SJCRH30 (cell line): ENCODE measurements at places on chromosomes 13 and 19. TPM values are rescaled to one million over a fixed set of nuclear protein-coding genes. Genes with fewer than 3 reads are reported as not detected.

Gene KLK15
- total RNA-seq: not detected in 2 replicates

Gene GJA3
- not detected in 2 replicates for total RNA-seq

Gene AMER2
- total RNA-seq: not detected in 2 replicates

Gene TEX26
- total RNA-seq: not detected in 2 replicates

Gene KLK12
- not detected in 2 replicates for total RNA-seq

Gene BCL3
- total RNA-seq: 7.3 and 10.0 TPM in 2 replicates

Gene FFAR2
- not detected in 2 replicates for total RNA-seq

Gene MEDAG
- 52.1 and 56.1 TPM in 2 replicates for total RNA-seq

Gene APBA3
- 15.0 and 15.2 TPM in 2 replicates for total RNA-seq

- DNase-seq: no peak
These were observed 42.1 kb downstream of the ZNF146 start for GRCh38 chr19:36256853-36257519.

GRCh38 chr19:13160557-13160956 lies 10.3 kb downstream of the IER2 start:
- DNase-seq: no peak

DNA sequence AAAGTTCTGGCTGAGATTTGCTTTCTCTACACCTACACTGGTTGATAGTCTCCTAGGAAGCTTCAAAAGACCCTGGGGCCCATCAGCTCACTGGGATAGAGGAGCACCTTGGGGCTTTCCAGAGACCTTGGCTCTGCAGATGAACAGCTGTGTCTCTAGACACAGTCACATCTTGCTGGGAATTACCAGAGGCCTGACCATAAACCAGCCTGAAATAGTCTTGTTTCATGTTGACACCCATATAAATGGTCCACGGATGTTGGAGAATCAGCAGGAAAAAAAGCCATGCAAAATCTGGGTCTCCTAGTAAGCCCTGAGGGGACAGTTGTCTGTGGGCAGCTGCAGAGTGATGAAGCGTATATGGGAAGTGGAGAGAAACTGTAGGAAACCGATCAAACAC lies 207.6 kb downstream of the DNAJC15 start:
- peak; percentile 76 for DNase-seq

DNA sequence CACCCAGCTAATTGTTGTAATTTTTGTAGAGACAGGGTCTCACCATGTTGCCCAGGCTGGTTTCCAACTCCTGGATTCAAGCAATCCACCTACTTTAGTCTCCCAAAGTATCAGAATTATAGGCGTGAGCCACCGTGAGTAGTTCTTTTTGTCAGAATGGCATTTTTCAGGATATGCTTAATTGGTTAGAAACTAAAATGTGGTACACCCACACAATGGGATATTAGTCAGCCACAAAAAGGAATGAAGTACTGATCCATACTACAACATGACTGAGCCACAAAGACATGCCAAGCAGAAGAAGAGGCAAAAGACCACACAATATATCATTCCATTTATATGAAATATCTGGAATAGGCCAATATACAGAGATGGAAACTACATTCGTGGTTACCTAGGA lies 41.7 kb upstream of the MAP3K10 start:
- no peak for DNase-seq

GRCh38 chr13:51843529-51843928 lies 1.4 kb downstream of the TMEM272 start:
- no peak for DNase-seq

DNA sequence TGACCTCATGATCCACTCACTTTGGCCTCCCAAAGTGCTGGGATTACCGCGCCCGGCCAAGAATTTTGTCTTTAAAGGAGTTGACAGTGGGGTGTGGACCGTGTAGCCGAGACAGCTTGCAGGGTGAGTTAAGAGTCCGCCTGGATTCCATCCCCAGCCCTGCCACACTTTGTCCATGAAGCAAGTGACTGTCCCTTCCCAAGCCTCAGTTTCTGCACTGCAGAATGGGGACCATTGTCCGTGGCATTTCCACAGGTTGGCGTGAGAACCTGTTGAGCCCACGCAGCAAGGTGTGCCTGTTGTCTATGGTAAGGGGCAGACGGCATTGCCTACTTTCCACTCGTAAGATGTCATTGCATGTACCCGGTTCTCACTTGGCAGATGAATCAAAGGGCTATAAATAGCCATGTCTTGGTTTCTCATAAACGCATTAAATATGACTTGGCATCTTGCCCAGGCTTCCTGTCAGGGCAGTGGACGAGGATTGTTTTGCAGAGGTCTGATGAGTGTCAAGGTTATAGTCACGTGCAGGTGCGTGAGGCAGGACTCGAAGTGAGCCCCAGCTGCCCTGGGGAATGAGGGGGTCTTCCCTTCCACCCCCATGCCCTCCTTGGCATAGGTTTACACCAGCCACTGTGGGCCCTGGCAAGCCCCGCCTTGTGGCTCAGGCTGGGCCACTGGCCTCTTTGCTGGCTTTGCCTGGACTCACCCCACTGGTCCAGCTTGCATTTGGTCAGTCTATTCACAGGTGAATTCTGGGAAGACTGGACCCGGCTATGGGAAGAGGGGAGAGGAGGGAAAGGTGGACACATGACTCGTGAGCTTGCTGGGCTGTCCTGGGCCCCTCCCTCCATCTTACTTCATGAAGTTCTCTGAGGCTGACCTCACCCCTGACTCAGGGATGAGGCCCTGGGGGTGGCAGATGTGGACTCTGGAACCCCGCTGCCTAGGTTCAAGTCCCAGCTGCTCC lies 14.6 kb downstream of the FAM187B start:
- peak; percentile 62 for DNase-seq

DNA sequence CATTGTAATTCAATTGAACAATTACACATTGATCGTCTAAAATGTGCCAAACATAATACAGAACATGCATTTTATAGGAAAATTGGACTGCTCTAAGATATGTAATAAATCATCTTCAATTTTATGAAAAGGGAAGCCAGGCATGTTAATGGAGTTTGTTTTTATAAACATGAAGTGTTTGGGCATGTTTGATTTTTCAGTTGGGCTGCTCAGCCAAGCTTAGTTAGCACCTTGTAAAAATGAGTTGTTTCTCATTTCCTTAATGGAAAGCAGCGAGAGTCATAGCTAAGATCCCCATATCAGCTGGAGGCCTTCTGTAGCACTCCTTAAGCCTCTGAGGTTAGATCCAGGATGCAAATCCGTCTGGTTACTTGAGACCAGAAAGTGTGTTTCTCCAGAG lies 422.3 kb downstream of the SPRY2 start:
- DNase-seq: peak; percentile 17

GRCh38 chr19:38952395-38953165 lies 21.8 kb downstream of the MRPS12 start:
- DNase-seq: peak; percentile 87

GRCh38 chr19:18788529-18789421 lies 2.3 kb downstream of the COMP start:
- no peak for DNase-seq

- no peak for DNase-seq
These were observed 7.4 kb downstream of the FZR1 start for GRCh38 chr19:3513229-3514140.

DNA sequence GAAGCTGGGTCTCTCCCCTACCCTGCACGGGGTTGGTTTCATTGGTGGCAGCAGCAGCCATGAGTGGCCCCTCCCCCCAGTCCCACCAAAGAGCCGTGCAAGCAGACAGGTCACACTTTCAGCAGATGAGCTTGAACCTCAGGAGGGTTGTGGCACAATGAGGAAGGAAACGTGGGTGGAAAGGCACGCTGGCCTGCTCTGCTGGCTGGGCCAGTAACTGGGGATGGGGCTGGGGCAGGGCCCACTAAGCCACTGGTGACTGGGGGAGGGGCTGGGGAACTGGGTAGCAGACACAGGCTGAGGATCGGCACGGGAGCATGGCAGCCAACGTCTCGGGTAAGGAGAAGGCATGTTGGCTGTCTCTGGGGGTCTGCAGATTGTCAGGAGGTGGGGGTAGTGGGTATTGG lies at the start of gene P2RY11:
P2RY11 (plus strand) TSS at position 289 of the 407 bp plus-strand sequence; CDS start at position 318, 29 bp downstream.
- no peak for DNase-seq

GRCh38 chr13:60001889-60002288 lies 161.8 kb downstream of the DIAPH3 start:
- no peak for DNase-seq

- no peak for DNase-seq
These were observed 45.2 kb downstream of the SCEL start for GRCh38 chr13:77580748-77581147.

GRCh38 chr13:25778365-25778764 lies 273.5 kb downstream of the SHISA2 start:
- DNase-seq: no peak

- DNase-seq: no peak
These were observed 4.4 kb downstream of the ELSPBP1 start for GRCh38 chr19:47998800-47999199.

GRCh38 chr13:77831866-77832265 lies 86.8 kb downstream of the EDNRB start:
- DNase-seq: no peak

DNA sequence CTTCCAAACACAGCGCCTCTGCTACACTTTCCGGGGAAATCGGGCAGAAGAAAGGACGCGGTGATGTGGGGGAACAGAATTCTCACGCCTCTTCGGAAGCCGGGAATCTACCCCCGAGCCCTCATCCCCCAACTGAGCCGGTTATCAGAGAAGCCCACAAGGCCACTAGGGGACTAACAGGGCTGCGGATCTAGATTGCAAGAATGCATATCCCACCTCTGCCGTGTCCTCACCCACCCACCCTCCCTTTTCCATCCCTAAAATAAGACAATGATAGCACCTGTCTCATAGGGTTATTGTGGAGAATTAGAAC lies 1.1 kb downstream of the IGFLR1 start:
- DNase-seq: no peak

GRCh38 chr13:26254583-26255111 lies 718 bp downstream of the CDK8 start:
- peak; percentile 61 for DNase-seq

DNA sequence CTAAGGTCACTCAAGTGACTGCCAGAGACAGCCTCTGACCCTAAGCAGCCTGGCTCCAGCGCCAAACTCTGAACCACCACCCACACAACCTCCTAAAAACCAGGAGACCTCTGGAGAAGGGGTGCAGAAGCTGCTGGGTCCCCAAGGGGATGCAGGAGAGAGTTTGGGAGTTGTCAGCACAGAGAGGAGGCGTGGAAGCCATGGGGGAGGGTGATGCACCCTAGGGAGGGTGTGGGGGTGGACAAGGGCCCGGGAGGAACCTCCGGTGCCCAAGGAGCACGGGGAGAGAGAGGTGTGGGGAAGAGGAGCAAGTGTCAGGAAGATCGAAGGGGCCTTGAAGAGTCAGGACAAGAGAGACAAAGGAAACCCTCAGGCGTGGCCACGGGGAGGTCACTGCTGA lies 2.1 kb upstream of the HIPK4 start:
- DNase-seq: no peak
